ENCODE measurements at places on chromosomes 5 and 9. TPM values are rescaled to one million over a fixed set of nuclear protein-coding genes. Genes with fewer than 3 reads are reported as not detected.

GRCh38 chr5:28234356-28234968, 1196.1 kb upstream of the CDH9 start:
- no peak overlapping the region for H3K4me3 ChIP-seq
- no peaks in the 10 kb centered on the region for H3K4me1 ChIP-seq
- DNase-seq = no peak

DNA sequence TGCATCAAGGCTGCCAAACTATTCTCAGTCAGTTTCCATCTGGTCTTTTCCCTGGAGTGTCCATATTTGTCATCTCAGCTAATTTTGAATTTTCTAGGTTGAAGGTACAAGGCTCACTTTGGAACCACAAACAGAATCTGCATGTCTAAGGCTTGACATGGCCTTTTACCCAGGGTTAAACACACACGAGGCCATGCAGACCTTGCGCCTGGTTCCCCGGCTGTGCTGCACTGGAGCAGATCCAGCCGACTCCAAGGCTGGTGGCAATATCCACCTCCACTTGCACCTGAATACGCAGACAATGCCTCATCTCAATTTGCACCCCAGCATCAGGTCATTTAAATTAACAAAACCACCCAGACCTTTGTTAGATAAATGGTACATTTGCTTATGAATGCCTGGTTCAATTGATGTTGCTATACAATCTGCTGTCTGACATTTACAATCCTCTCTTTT, 276.2 kb downstream of the HSPA4 start:
- peaks cover 1% of the 10 kb centered on the region for H3K27me3 ChIP-seq
- DNase-seq = no peak
- H3K4me3 ChIP-seq = no peak overlapping the region
- peaks cover 8% of the 10 kb centered on the region for H3K4me1 ChIP-seq
- no peak overlapping the region for H3K27ac ChIP-seq

GRCh38 chr9:4674783-4675182, 4.6 kb upstream of the CDC37L1 start:
- peaks cover 2% of the 10 kb centered on the region for H3K27me3 ChIP-seq
- no peak for DNase-seq
- no peaks in the 10 kb centered on the region for H3K36me3 ChIP-seq
- H3K4me1 ChIP-seq = peaks cover 6% of the 10 kb centered on the region

- peaks cover 14% of the 10 kb centered on the region for H3K4me1 ChIP-seq
- no peaks in the 10 kb centered on the region for H3K36me3 ChIP-seq
- H3K4me3 ChIP-seq = no peak overlapping the region
- H3K27me3 ChIP-seq = no peaks in the 10 kb centered on the region
These were observed 47.7 kb upstream of the GLRX start for GRCh38 chr5:95870105-95870672.

DNA sequence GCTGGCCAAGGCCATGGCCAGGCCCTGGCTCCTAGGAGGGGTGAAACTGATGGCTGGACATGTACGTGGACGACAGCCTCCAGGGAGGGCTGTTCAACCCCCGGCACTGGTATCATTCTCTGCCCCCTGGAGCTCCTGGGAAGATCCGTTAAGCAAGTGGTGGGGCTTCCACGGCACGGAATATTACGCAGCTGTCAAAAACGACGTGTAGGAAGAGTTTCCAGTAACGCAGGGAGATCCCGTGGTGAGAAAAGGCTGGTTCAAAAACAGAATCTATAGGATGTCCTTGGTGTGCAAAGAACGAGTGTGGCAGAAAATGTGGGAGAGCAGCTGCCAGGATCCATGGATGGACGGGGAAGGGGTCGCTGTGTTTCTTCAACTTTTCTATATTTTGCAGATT, 36.3 kb upstream of the TMEM250 start:
- H3K27me3 ChIP-seq = peaks cover 2% of the 10 kb centered on the region
- no peak for DNase-seq
- H3K27ac ChIP-seq = peak overlapping the region; percentile 61
- no peaks in the 10 kb centered on the region for H3K4me1 ChIP-seq

- no peak for DNase-seq
- H3K27ac ChIP-seq = no peak overlapping the region
- no peaks in the 10 kb centered on the region for H3K36me3 ChIP-seq
- no peaks in the 10 kb centered on the region for H3K27me3 ChIP-seq
These were observed 281.7 kb upstream of the EFNA5 start for GRCh38 chr5:107952450-107952849.

GARIN3 gene
- total RNA-seq = not detected

PDZD2 gene
- 71.1 TPM for total RNA-seq

PTPN3 gene
- total RNA-seq = 0.62 TPM

OR1J2 gene
- total RNA-seq = not detected

DNA sequence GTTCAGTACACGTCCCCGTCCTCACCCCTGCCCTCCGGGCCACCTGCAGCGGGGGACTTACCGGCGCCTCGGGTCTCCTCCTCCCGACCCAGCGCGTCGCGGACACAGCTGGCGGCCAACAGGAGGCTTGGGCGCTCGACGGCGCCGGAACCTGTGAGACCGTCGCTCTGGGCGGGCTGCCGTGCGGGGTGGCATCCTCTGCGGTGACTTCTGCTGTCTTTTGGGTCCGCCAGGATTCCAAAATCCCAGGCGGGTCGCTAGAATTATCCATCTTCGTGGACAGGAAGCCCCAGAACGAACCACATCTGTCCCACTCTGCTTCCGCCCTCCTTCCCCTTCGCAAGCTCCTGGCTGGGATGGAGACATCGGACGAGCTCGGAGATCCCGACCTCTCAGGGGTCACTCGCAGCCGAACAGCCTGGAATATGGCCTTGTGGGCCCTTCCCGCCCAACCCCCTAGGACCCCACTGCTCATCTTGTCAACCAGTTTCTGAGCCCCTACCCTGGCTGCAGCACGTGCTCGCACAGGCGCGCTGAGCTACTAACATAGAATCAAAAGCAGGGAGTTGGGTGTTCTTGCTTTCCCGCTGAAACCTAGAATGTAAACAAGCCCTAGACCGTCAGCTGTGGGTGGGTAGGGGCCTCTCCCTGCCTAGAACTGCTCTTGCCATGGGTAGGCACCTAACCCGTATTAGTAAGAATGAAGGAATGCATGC, 947 bp upstream of the MARCHF3 start:
- peaks cover 6% of the 10 kb centered on the region for H3K27me3 ChIP-seq
- H3K4me3 ChIP-seq = peak overlapping the region; percentile 90
- no peak for DNase-seq
- no peak overlapping the region for H3K27ac ChIP-seq

KCNMB1 gene
- total RNA-seq = 1.1 TPM

DNA sequence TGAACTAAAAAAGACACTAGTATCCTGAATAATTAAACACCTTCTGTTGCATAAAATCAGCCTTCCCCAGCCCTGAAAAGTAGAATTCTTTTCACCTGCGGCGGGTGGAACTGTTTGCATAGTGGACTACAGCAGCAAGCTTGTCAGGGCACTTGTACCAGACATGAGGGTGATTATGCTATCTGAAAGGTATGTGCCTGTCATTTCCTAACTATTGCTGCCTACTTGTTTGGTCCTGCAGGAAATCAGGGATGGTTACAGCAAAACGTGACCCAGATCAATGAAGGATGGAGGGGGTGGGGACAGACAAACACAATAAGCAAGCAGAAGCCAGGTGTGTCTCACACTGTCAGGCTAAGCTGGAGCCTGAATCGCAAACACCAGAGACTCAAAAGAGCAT, 385.6 kb downstream of the MLLT3 start:
- H3K27me3 ChIP-seq = no peaks in the 10 kb centered on the region
- peaks cover 4% of the 10 kb centered on the region for H3K36me3 ChIP-seq
- no peak overlapping the region for H3K4me3 ChIP-seq

NFIB gene
- 120 TPM for total RNA-seq

- no peak for DNase-seq
- H3K4me1 ChIP-seq = no peaks in the 10 kb centered on the region
- H3K4me3 ChIP-seq = no peak overlapping the region
These were observed 353.7 kb downstream of the ARL15 start for GRCh38 chr5:53956632-53957031.

TMEM215 gene
- 0.18 TPM for total RNA-seq

DNA sequence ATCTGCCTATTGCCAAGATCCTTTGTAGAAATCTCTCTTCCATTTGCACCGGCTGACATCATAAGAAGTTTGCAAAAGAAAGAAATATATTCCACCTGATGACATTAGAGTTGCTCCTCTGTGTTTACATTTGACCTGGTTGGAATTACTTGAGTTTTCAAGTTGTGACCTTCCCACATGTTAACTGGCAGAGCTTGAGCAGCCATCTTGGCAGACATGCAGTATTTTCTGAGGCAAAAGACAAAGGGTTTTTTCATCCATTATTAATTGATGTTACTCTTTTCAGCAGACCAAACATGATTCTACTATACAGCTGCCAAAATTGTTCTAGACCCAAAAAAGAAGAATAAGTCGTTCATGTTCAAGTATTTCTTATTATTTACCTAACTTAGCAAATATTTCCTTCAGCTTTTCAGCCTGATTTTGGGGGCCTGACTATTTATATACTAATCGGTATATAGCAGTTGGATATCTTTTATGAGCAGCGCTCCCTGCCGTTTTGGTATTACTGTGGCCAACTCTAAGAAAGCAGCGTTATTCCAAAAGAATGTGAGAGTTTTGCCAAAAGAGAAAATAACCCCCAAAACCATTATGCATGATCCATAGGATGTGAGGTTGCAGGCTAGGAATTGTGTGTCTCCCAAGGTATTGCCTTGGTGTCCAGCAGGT, 212.9 kb downstream of the PBX3 start:
- H3K4me3 ChIP-seq = no peak overlapping the region
- DNase-seq = no peak
- no peaks in the 10 kb centered on the region for H3K4me1 ChIP-seq
- no peaks in the 10 kb centered on the region for H3K27me3 ChIP-seq

DNA sequence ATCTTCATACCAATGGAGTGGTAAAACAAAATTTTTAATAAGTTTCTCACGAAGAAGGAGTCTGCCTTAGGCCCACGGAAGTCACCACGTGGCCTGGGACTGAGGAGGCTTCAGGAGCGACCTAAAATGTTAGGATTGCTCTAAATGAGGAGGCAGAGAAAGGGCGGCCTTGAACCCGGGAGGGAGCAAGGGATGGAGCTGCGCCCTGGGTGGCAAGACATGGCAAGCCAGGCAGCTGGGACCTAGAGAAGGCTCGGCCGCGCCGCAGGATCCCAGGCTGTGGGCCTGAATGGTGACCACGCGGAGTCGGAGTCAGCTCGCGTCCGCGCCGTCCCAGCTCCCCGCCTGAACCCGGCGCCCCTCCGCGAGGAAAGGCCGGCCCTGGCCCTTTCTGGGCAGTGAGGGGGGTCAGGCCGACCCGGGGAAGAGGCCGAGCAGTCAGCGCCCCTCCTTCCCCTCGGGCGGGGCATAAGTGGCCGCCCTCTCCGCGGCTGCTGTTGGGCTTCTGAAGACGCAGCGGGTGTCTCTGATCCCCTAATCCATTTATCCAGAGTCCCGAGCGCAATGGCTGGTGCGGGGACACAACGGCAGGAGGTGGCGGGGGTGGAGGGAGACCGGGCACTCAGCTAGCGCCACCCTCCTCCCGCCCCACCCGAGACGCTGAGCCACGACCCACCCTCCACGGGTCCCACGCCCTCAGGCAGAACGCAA, 10.6 kb downstream of the IRX1 start:
- peaks cover 4% of the 10 kb centered on the region for H3K4me1 ChIP-seq
- H3K27me3 ChIP-seq = peaks cover 15% of the 10 kb centered on the region

- peaks cover 9% of the 10 kb centered on the region for H3K27me3 ChIP-seq
- peaks cover 5% of the 10 kb centered on the region for H3K36me3 ChIP-seq
- DNase-seq = no peak
These were observed 15.9 kb upstream of the RPL26L1 start for GRCh38 chr5:172943283-172943841.

DNA sequence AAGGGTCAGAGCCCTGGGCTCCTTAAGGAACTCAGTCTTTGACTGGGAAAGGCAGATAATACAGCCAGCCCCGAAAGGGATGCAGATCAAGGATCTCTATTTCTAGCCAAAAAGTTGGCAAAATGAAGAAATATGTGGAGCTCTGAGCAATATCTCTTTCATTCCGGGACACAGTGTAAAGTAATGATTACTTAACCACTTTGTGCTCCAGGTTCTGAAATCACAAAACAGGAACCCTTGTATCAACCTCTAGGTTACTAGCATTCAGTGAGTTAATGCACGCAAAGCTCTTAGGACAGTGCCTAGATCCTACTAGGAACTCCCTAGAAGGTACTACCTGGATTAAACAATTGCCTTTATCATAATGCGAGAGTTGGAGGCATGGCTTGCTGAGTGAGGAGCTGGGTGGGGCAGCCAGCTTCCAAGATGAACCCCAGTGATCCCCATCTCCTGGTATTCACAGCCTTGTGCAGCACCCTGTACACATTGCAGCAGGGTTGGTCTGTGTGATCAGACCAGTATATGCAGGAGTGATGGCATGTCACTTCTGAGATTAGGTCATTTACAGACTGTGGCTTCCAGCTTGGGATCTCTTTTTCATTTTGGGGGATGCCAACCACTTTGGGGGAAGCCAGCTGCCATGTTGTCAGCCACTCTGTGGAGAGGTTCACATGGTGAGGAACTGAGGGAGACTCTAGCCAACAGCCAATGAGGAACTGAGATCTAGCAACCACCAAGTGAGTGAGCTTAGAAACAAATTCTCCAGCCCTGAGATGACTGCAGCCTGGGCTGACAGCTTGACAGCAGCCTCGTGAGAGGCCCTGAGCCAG, 103.1 kb upstream of the SLC44A1 start:
- H3K27ac ChIP-seq = no peak overlapping the region
- no peaks in the 10 kb centered on the region for H3K36me3 ChIP-seq
- H3K4me3 ChIP-seq = no peak overlapping the region
- DNase-seq = no peak
- H3K4me1 ChIP-seq = peaks cover 17% of the 10 kb centered on the region

- H3K4me3 ChIP-seq = peak overlapping the region; percentile 56
- H3K4me1 ChIP-seq = peaks cover 4% of the 10 kb centered on the region
- DNase-seq = no peak
- no peak overlapping the region for H3K27ac ChIP-seq
These were observed 44.3 kb downstream of the BICD2 start for GRCh38 chr9:92720209-92720765.

OR1L6 gene
- total RNA-seq = not detected

NTRK2 gene
- total RNA-seq = not detected
